ENCODE measurements at places on chromosomes 7 and 10. TPM values are rescaled to one million over a fixed set of nuclear protein-coding genes. Genes with fewer than 3 reads are reported as not detected.

MLXIPL gene
- 0.63 TPM for total RNA-seq

PAPSS2 gene
- 25.8 TPM for total RNA-seq

SERPINE1 gene
- total RNA-seq, result 3.4 TPM

GBF1 gene
- total RNA-seq, result 29.9 TPM

UNC5B gene
- 40.2 TPM for total RNA-seq

SUGCT gene
- total RNA-seq, result 4.3 TPM

TMEM26 gene
- total RNA-seq, result 0.04 TPM

VWA2 gene
- 0.21 TPM for total RNA-seq

All from H7 (cell line).